ENCODE measurements at places on chromosomes 1 and 21.

GRCh38 chr1:184504040-184504954 is 117.5 kb downstream of the C1orf21 start:
- no peak for DNase-seq

DNA sequence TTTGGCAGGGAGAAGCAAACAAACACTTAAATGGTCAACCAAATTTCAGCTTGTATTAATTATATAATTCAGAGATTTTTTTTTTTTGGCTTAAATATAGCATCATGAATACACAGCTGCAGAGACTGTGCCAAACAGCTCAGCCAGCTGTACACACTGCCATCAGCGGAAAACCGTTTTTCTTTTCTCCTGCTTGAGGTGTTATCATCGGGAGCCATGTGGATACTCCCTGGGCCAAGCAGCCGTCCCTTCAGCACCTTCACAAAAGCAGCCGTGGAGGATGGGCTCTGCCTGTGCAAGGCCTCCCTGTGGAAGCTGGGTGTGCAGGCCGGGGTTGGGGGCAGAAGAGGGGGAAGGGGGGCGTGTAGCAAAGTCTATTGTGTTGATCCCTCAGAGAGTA is 85.0 kb downstream of the NUF2 start:
- no peak for DNase-seq

- DNase-seq: no peak
Observed at GRCh38 chr1:27000090-27000816, 6.8 kb downstream of the TRNP1 start.

DNA sequence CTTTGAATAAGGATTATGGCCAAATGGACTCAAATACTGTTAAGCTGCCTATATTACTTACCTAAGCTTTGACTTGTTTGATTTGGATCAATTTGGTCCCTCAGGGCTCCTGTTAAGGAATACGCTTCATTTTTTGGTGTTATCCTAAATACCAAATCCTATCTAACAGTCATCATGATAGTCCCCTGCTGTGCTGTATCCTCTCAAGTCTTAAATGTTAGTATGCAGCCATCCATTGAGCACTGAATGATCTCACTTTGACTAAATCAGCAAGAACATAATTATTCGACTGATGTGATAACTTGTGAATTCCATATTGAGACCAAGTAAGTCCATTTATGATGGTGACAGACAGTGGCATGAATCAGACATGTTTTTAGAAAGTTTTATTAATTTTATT is 53.1 kb upstream of the ATF3 start:
- no peak for DNase-seq

GRCh38 chr1:176693697-176694329 is 230.8 kb downstream of the PAPPA2 start:
- DNase-seq: no peak

GRCh38 chr21:44766818-44767354 is 34.7 kb downstream of the UBE2G2 start:
- DNase-seq: no peak
